Stimulated activated CD4-positive, alpha-beta T cell treated with anti-CD3 and anti-CD28 coated beads, TNF-alpha, amount 100 ng/mL, for 48 hours (primary cell): ENCODE measurements at places on chromosomes 2 and 18.

DNA sequence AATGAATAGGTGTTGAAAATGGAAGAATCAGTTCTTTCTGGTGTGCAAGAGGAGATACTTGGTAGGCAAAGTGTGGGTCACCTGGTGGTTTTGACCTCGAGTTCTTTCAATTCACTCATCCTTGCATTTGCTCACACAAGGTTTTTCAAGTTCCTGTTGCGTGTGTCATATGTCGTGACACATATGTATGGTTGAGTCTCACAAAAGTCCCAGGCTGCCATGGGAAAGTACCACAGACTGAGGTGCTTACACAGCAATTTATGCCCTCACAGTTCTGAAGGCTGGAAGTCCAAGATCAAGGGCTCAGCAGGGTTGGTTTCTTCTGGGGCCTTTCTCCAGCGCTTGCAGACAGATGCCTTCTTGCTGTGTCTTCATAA, 64.4 kb downstream of the NCK2 start:
- no peak for DNase-seq

- DNase-seq = no peak
Measured at GRCh38 chr2:189521699-189522434, 58.7 kb downstream of the SLC40A1 start.

- DNase-seq = no peak
Measured at GRCh38 chr2:239234191-239235175, 166.3 kb downstream of the HDAC4 start.

GRCh38 chr2:27776097-27776496, 4.6 kb downstream of the MRPL33 start:
- DNase-seq = no peak
